B cell (primary cell): ENCODE measurements at places on chromosomes 7 and 10. TPM values are rescaled to one million over a fixed set of nuclear protein-coding genes. Genes with fewer than 3 reads are reported as not detected.

GRCh38 chr7:103915680-103916357 lies 73.6 kb downstream of the RELN start:
- DNase-seq = no peak

Gene ARF5
- total RNA-seq = 77.1 and 85.5 TPM in 2 replicates

DNA sequence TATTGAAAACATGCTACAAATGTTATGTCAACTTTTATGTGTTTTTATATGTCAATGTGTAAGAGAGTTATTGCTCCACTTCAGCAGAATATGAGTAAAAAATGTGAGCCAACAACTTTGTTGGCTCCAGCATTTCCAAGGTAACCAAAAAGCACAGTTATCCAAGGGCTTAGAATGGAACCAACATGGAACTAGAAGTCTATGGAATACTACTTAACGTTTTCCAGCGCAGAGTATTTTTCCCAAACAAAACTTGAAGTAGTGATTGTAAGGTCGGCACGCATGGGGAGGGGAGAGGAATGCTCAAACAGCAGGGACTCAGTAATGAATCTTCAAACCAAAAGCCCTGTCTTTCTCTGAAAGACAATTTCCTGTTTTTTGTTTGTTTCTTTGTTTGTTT lies 45.0 kb upstream of the TSPAN13 start:
- DNase-seq = no peak

- peak; percentile 49 for DNase-seq
These were observed 11.7 kb downstream of the CASP2 start for GRCh38 chr7:143299840-143300239.

DNA sequence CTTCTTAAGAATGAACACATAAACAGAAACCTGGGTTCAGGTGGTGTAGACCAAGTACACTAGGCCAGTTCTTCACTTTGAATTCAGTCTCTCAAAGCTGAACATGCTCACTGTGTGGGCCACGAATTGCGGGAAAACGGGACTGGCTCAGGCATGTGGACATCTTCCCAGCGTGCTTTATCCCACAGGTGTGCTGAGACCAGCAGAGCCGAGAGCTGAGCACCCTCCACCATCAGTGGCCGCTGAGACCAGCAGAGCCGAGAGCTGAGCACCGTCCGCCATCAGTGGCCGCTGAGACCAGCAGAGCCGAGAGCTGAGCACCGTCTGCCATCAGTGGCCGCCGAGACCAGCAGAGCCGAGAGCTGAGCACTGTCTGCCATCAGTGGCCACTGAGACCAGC lies 265.4 kb downstream of the DNAJB6 start:
- DNase-seq = no peak

- DNase-seq = no peak
These were observed at the start of gene EPO for GRCh38 chr7:100720279-100720670. EPO (plus strand) TSS chr7:100720468; CDS start chr7:100720981, 513 bp downstream.
